ENCODE measurements at places on chromosomes 1 and 21.

- DNase-seq = no peak
- no peak overlapping the region for H3K4me3 ChIP-seq
- no peaks in the 10 kb centered on the region for H3K36me3 ChIP-seq
- H3K27me3 ChIP-seq = peaks cover 3% of the 10 kb centered on the region
- no peaks in the 10 kb centered on the region for H3K4me1 ChIP-seq
- H3K27ac ChIP-seq = no peak overlapping the region
Observed at GRCh38 chr1:199751962-199752687, 275.4 kb upstream of the NR5A2 start.

DNA sequence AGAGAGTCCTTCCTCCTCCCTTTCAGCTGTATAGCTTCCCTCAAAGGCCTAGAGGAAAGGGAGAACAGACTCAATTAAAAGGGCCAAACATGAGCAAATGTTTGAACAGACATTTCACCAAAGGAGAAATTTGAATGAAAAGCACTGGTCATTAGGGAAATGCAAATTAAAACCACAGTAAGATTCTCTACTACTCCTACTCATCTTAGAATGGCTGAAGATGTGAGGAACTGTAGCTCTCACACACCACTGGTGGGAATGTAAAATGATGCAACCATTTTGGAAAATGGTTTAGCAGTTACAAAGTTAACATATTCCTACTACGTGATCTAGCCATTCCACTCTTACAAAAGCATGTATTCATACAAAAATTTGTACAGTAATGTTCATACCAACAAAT is 253.0 kb upstream of the HOOK1 start:
- H3K27ac ChIP-seq = no peak overlapping the region
- no peaks in the 10 kb centered on the region for H3K36me3 ChIP-seq
- no peaks in the 10 kb centered on the region for H3K27me3 ChIP-seq

DNA sequence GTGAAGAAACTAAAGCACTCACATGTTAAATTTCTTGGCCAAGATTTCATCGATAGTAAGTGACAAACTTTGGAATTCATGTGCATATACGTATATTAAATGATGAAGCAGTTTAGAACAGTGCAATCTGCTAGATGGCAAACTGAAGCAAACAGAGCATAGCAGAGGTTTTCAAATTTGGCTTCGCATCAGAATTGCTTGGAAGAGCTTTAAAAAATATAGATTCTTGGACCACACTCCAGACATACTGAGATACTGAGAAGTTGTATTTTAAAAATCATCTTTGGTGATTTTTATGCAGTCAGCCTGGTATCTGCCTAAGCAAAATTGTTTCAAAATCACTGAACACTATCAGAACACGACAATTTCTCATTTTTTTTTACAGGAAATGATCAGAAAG is 709.2 kb downstream of the PLA2G4A start:
- no peak overlapping the region for H3K4me3 ChIP-seq
- H3K27me3 ChIP-seq = no peaks in the 10 kb centered on the region
- DNase-seq = no peak
- H3K4me1 ChIP-seq = no peaks in the 10 kb centered on the region

- no peaks in the 10 kb centered on the region for H3K36me3 ChIP-seq
- no peak overlapping the region for H3K4me3 ChIP-seq
- DNase-seq = no peak
- no peaks in the 10 kb centered on the region for H3K27me3 ChIP-seq
- H3K27ac ChIP-seq = no peak overlapping the region
Observed at GRCh38 chr1:77544845-77545244, 137.6 kb downstream of the ZZZ3 start.

DNA sequence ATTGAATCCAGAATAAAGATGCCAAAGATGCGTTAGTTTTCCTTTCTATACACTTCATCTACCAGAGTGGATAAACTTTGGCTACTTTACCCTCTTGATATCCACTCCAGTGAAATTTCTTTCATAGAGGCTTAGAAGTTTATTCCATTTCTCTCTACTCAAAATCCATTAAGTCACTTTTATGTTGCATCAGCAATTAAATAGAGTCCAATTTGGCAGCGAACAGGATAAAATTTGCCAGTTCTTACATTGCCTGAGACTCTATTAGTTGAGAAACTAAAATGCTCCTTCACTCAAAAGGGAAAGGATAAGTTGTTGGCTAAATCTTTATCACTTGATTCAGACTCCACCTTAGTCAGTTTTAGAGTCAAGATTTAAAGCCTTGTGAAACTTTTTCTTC is 57.9 kb downstream of the ACBD6 start:
- H3K4me1 ChIP-seq = no peaks in the 10 kb centered on the region
- H3K27me3 ChIP-seq = no peaks in the 10 kb centered on the region
- no peak for DNase-seq
- no peak overlapping the region for H3K27ac ChIP-seq
- H3K4me3 ChIP-seq = no peak overlapping the region
- no peaks in the 10 kb centered on the region for H3K36me3 ChIP-seq

DNA sequence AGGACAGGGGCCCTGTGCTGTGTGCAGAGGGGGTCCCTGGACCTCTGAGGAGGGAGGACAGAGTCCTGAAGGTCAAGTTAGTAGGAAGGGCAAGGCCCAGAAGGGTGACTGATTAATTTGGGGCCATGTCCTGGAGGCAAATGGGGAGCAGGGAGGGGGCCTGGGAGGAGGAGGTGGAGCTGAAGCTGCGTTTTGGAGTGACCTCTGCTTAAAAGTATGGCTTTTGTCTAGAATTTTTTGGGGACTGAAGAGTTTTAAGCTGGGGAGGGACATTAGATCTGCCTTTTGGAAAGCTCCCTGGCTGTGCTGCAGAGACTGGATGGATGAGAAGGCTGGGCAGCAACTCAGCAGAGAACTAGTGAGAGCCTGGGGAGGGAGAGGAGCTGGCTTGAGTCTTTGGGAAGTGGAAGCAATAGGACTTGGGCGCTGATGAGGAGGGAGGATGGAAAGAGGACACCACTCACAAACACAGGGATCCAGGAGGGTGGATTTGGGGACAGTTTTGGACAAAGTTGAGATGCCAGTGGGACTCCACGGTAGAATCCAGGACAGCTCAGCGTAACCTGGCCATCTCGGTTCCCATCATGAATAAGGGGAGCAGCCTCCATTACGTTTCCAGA is 52.9 kb downstream of the ACBD3 start:
- H3K27ac ChIP-seq = no peak overlapping the region
- no peak for DNase-seq
- no peaks in the 10 kb centered on the region for H3K27me3 ChIP-seq
- H3K36me3 ChIP-seq = no peaks in the 10 kb centered on the region

DNA sequence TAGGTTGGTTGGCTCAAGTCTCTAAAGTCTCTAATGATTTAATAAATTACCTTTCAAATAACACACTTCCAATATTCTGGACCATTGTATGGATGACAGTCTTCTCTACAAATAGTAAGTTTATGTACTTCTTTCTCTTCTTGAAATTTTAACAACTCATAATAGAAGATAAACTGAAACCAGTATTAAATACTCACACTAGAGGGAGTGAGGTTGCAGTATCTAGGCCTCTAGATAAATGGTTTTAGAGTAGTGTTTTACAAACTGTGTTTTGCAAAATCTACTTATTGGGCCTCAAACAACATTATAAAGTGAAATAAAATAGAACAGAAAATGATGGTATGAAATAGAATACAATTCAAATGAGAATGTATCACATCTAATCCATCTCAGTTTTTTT is 479.9 kb upstream of the BRINP3 start:
- no peak for DNase-seq
- H3K27me3 ChIP-seq = no peaks in the 10 kb centered on the region
- H3K4me3 ChIP-seq = no peak overlapping the region
- H3K36me3 ChIP-seq = no peaks in the 10 kb centered on the region

DNA sequence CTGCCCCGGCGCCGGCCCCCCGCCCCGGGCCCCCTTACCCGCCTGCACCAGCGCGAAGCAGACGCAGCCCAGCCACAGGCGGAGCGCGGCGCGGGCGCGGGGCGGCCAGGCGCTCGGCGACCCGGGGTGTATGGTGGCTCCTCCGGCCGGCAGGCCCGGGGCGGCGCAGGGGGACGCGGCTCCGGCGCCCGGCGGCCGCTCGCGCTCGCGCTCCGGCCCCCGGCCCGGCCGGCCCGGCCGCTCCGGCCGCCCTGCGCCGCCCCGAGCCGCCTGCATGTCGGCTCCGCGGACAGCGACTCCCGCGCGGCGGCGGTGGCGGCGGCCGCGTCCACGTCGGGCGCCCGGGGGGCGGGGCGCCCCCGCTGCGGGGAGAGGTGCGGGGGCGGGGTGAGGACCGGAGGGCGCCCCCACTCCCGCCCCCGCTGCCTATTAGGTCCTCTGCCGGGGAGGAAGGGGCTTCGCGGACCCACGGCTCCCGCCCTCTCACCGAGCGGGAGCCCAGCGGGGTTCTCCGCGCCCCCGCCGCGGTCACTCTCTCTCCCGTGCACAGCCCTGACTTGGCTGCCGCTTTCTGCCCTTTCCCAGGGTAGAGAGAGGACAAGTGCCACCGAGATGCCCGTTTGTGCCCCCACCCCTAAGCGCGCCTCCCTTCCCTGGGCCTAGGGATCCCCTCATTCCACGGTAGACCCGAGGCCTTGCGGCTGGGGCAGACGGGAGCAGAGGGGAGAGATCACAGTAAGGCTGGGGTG is at the start of gene FNDC5:
FNDC5 (minus strand) TSS at position 298 of the 749 bp plus-strand sequence.
- no peaks in the 10 kb centered on the region for H3K4me1 ChIP-seq
- DNase-seq = no peak
- H3K27me3 ChIP-seq = peaks cover 3% of the 10 kb centered on the region
- H3K27ac ChIP-seq = no peak within 1 kb of the TSS
- H3K36me3 ChIP-seq = no peaks in the 10 kb centered on the region

Measured in T-cell (primary cell).